Fibroblast of lung (primary cell): ENCODE measurements at places on chromosomes 12 and 14. TPM values are rescaled to one million over a fixed set of nuclear protein-coding genes. Genes with fewer than 3 reads are reported as not detected.

The IFNG-AS1 gene
- not detected in 2 replicates for total RNA-seq

The ASB8 gene
- 13.1 and 23.8 TPM in 2 replicates for total RNA-seq

DNA sequence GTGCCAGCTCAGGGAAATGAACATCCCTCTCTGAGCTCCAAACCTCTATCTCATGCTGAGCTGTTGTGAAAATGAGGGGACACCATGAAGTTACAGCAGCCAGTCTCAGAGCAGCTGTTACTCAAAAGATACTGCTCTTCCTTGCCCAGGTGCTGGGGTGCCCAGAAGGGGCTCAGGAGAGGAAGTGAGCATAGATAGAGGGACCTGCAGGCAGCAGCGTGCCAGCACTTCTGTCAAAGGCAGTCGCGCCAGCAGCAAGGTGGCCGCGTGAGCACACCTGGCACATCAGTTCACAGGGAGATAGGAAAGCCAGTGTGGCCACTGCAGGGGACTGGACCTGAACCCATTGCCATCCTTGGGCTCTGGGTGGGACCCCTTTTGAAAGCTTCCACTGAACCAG is 27.8 kb downstream of the C14orf132 start:
- DNase-seq: no peak

GRCh38 chr12:15896867-15897266 is 14.3 kb upstream of the DERA start:
- no peak for DNase-seq

DNA sequence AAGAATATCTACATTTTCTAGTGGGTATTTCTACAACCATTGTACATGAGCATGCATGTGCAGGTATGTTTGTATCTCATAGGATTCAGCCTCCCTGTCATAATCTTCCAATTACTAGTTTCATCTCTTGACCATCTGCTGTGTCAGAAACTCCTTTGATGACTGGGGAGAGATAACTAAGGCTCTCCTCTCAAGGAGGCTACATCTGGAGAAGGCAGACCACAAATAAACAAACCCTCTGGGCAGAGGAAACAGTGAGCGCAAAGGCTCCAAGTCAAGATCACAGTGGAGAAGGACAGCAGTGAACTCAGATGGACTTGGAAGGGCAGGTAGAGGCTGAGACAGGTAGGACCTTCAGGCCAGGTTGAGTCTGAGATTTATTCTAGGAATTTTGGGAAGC is 166.4 kb downstream of the PELI2 start:
- DNase-seq: no peak

- no peak for DNase-seq
Observed at GRCh38 chr12:47772738-47773061, 338 bp upstream of the SLC48A1 start.

DNA sequence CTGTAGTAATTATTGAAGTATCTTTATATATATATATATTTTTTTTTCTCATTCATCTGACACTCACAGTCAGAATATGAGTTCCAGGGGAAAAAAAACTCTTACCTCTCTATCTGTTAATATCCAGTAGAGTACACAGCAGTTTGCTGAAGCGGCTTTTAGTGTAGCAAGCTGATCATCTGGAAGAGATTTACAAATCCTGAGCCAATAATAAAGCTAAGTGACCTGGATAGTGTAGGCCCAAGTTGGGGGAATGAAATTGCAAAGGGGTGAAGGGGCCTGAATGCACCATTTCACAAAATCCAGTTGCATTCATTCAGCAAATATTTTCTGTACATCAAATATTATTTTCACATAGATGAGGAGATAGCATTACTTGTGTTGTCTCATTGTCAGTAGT is 234.6 kb upstream of the FLRT2 start:
- no peak for DNase-seq

- peak; percentile 25 for DNase-seq
Observed at GRCh38 chr14:93285044-93285443, 47.8 kb downstream of the BTBD7 start.
